Calu3 (cell line): ENCODE measurements at places on chromosomes 5 and 9.

- no peak for DNase-seq
These were observed 232.8 kb downstream of the NR2F1-AS1 start for GRCh38 chr5:93348231-93348630.

GRCh38 chr9:137136261-137136880 is 2.6 kb upstream of the GRIN1 start:
- DNase-seq, result no peak

GRCh38 chr9:32424616-32425015 is 40.2 kb downstream of the ACO1 start:
- no peak for DNase-seq

DNA sequence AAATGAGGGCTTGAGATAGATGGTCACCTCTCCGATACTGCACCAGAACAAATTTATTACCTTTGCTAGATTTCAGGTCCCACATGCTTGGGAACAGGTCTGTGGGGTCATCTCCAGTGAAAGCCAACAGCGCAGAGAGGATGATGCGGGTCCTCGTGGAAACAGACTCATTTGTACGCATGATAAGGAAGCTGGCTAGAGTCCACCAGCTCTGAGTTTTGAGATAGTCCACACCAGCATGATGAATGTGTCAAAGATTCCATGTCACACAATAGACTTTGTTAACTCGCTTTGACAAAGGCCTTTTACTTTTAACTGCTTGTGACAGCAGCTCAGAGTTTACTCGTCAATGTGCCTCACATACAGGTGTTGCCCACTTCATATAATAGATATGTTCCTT is 105.4 kb upstream of the TBCA start:
- DNase-seq, result no peak

- DNase-seq, result no peak
These were observed 413 bp upstream of the GFI1B start for GRCh38 chr9:132978112-132978450.

DNA sequence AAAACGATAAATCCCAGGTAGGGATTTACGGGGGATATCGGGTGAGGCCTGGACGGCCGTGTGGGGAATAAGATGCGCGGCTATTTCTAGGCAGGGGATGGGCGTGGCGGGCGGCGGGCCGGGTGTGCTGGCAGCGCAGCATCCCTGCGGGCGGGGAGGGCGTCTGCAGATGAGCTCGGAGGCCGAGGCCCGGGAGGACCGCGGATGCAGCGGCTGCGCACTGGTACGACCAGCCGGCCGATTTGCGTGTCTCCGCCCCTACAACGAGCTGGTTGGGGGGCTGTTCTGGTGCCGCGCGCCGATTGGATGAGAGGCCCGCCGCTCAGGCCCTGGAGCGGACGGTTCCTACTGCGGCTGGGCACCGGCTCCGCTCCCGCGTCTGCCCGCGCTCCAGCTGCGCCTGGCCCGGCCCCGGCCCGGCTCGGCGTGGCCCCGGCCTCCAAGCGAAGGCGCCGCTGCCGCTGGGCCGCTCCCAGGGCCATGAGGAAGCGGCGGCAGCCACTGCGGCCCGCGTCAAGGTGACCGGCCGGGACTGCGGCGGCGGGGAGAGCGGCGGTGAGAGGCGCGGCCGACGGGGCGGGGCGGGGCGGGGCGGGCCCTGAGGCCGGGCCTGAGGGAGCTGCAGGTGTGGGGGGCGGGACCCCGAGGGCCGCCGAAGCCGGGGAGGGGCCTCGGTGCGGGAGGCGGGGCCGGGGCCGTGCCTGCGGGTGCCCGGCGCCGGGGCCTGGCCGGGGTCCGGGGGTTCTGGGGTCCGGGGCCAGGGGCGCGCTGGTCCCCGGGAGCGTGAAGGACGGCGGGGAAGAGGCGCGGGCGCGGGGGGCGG is at the start of gene RALGPS1:
RALGPS1 (plus strand) TSS at position 325 of the 823 bp plus-strand sequence. CDS start 47,508 bp downstream, outside the sequence.
- peak; percentile 88 for DNase-seq

DNA sequence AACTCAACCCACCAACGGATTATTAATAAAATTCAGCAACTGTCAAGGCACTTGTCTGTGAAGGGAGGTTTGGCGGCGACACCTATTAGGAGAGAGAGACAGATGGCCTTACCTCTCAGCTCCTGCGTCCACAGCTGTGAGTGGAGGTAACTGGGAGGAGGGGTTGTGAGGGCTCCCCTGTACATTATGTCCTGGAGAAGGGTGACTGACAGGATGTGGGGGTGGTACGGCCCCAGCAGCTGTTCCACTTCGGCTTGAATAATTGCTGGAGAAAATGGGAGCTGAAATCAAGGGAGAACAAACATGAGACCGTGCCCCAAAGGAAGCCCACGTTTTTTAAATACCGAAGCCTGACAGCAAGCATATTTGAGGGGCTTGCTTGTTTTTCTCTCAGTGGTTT is 353.5 kb upstream of the RFX3 start:
- DNase-seq, result no peak

DNA sequence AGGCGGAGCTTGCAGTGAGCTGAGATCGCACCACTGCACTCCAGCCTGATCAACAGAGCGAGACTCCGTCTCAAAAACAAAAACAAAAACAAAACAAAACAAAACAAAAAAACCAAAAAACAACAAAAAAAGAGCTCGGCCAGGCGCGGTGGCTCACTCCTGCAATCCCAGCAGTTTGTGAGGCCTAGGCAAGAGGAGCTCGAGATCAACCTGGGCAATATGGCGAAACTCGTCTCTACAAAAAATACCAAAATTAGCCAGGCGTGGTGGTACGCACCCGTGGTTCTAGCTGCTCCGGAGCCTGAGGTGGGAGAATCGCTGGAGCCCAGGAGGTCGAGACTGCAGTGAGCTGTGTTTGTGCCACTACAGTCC is 20.2 kb downstream of the TRIM7 start:
- DNase-seq, result no peak

DNA sequence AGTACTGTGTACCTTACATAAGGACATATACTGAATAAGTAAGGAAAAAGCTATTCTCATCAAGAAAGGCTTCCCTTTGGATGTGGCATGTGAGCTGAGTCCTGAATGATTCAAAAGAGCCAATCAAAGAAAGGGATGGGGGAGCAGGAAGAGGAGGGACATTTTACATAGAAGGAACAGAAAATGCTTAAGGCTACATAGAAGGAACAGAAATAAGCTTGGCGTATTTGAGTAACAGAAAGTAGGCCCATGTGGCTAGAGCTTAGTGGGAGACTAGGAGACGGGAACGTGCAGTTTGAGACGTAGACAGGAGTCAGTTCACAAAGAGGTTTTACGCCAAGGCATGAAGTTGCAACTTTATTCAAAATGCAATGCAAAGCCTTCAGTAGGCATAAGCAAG is 126.3 kb downstream of the CEMIP2 start:
- DNase-seq, result no peak

- DNase-seq, result no peak
These were observed 114.4 kb downstream of the TENT4A start for GRCh38 chr5:6827526-6828219.

DNA sequence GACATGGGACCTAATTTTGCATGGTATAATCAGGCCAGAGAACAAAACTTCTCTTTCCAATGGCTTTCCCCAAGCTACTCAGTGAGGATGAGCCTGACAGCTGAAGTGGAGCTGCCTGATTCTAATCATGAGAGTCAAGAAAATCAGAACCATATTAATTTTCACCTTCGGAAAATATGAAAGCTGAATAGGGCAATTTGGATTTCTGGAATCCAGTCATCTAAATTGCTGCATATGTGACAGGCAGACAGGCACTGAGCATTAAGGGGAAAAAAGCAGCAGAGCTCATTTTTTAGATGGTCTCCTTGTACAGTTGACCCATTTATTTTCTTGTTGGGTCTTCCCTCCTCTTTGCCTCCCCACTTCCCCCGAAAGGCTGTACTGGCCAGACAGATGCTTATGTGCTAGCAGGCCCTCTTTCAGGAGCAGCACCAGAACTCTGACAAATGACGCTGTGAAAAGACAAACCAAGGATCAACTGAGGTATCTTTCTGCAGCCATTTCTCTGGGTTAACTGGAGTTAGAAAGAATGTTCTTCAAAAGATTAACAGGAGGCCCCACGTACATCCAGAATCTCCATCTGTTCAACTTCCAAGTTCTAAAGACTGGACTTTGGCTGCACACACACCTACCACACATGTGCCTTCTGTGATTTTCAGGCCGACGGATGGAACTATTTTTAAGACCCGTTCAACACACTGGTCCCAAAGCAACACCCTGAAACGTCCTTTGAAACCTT is 175.2 kb downstream of the DCP2 start:
- DNase-seq, result no peak

DNA sequence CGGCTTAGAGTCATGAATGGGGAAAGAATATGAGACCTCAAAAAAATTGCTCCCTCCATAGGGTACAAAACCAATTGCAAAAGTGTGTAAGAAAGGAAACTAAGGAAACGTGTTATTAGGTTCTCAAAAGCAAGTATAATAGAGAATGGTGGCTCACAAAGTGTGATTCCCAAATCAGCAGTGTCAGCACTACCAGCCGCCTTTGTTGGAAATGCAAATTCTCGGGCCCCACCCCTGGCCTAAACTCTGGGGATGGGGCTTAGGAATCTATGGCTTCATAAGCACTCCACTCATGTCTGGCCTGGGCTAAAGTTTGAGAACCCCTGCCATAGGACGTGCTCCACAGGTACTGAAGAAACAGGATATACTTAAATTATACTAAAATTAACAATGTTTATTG is 1.6 kb upstream of the CCDC69 start:
- DNase-seq, result no peak

DNA sequence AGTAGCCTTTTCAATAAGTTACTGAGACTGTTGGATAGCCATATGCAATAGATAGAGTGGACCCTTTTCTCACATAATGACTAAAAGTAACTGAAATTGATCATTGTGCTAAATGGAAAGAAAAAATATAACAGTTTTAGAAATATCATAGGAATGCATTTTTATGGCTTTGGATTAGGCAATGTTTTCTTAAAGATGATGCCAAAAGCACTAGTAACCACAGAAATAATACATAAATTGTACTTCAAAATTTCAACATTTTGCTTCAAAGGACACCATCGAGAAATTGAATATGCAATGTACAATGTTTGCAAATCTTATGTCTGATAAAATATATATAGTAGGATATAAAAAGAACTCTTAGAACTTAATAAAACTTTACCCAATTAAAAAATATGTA is 1267.5 kb upstream of the CDH9 start:
- no peak for DNase-seq

DNA sequence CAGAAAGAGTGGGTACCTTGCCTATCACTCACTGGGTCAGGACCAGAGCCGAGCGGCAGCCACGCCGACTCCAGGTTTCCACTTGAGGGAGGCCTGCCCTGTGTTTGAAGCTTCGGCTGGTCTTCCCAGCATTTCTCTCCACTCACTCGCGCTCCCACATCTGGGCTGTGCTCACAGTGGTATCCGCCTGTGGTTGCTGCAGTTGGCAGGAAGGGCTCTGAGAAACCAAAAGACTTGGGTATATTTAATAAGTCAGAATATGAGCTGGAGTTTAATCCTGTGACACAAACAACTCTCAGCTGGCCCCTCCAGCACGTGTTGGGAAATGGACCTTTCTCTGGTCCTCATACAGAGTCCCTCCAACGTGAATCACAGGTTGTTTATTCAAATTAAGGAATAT is 70.9 kb downstream of the SPRY4 start:
- DNase-seq, result no peak

GRCh38 chr5:54902791-54903473 is 82.5 kb downstream of the ESM1 start:
- no peak for DNase-seq

DNA sequence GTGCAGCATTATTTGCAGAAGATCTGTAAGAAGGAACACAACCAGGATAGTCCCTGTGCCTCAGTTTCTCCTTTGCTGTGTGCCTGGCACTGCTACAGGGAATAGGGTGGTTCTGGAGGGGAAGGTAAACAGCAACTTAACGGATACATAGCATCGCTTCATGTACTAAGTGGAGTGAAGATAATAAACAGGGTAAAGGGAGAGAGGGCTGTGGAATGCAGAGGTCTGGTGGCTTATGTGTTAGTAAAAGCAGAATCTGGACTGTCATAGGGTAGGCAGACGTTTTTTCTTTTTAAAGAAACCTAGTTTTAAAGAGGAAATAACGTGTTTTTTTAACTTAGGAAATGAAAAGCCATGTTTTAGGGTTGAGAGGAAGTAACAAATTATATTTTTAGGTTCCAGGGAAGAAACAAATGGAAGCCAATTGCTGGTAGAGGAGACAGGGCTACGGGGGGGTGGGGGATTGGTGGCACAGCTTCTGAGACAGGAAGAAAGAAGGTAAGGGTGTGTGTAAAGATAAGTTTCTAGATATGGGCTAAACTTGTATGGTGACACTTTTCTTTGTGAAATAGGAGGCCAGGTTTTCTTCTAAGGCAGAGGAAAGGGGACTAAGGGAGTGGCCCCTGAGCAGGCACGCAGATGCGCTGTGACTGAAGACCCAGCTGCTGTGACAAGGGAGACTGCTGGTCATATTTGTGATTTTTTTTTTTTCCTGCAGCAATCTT is 1.3 kb downstream of the GNG10 start:
- no peak for DNase-seq

GRCh38 chr5:15682566-15682965 is 182.6 kb downstream of the FBXL7 start:
- DNase-seq, result no peak

DNA sequence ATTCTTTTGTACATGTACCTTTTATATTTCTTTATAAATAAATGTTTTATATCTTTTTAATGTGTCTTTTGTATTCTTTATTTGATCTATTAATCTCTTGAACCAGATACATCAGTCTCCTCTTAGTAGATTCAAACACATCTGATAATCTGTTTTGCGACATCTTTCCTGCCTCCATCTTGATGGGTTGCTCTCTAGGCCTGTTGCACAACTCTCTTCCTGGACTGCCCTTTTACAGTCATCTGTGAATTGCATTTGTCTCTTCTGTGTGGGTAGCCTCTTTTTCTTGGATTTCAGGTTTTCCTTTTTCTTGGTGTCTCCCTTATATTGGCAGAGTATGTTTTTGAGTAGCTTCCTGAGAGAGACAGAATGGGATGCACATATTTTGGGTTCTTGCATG is 6.2 kb downstream of the ZFYVE16 start:
- DNase-seq, result no peak

- no peak for DNase-seq
These were observed 25.0 kb upstream of the SLC12A7 start for GRCh38 chr5:1136814-1137213.

DNA sequence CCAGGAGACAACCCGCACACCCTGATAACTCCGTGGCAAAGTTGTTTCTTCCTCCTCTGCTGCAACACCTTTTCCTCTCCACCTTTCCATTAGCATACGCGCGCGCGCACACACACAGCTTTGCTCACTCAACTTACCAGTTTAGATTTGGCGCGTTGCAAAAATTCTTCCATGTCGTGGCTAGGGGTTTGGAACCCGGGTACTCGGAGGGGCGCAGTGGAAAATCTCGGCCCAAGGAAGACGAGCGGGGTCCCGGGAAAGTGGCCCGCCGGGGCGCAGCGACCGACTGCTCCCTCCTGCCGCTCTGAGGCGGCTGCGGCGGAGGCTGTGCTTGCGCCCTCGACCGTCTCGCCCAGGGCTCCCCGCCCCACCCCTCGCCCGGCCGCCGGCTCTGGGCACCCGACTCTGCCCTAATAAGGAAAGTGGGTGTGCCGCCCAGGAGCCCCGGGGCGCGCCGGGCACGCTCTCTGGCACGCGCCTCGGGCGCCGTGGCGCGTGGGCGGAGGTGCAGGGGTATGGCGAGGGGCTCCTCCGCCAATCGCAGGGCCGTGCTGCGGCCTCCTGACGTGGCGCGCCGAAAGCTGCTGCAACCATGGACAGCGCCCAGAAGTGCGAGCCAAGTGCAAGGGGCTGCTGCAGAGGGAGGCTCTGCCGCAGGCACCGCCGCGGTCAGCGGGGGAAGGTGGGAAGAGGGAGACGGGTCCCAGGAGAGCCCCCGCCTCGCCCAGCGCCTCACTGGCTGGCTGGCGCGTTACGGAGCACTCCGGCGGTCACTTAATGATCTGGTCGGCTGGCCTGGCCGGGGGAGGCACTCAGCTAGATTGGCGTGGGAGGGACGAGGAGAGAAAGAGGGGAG is at the start of gene PRUNE2:
PRUNE2 (minus strand) TSS at position 324 of the 856 bp plus-strand sequence; CDS start at position 173, 151 bp downstream.
- DNase-seq, result peak; percentile 54
